ENCODE measurements at places on chromosomes 2 and 18. TPM values are rescaled to one million over a fixed set of nuclear protein-coding genes. Genes with fewer than 3 reads are reported as not detected.

- H3K36me3 ChIP-seq: no peaks in the 10 kb centered on the region
- H3K4me1 ChIP-seq: no peaks in the 10 kb centered on the region
- H3K27ac ChIP-seq: no peak overlapping the region
- no peaks in the 10 kb centered on the region for H3K27me3 ChIP-seq
- no peak for DNase-seq
Measured at GRCh38 chr2:70371753-70372152, 69.9 kb upstream of the FAM136A start.

The RAD51AP2 gene
- not detected for total RNA-seq

The UCN gene
- total RNA-seq: 4.0 TPM

The PROC gene
- not detected for total RNA-seq

GRCh38 chr2:223416815-223417610 lies 185.1 kb downstream of the SCG2 start:
- H3K4me3 ChIP-seq: no peak overlapping the region
- peaks cover 5% of the 10 kb centered on the region for H3K4me1 ChIP-seq
- no peak for DNase-seq
- no peaks in the 10 kb centered on the region for H3K36me3 ChIP-seq

The IL1R1 gene
- 152 TPM for total RNA-seq

DNA sequence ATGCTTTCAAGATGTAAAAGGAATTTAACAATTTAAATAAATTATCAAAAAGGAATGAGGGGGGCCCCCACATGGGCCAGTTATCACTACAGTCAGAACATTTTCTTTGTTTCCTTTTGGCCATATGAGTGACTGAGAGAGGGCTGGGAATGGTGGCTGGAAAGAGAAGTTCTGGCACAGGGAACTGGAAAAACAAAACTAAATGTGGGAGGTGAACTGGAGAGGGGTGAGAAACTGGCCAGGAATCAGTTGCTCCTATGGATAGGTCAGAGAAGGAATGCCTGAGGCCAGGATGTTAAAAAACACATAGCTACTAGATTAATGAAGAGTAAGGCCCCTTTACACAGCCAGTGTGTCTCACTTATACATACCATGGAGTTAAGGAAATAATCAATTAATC lies 121.0 kb downstream of the RBMS1 start:
- H3K4me3 ChIP-seq: no peak overlapping the region
- H3K27me3 ChIP-seq: no peaks in the 10 kb centered on the region
- peak overlapping the region; percentile 73 for H3K27ac ChIP-seq
- no peaks in the 10 kb centered on the region for H3K36me3 ChIP-seq

The NYAP2 gene
- 1.1 TPM for total RNA-seq

GRCh38 chr2:172284209-172284608 lies 143.2 kb upstream of the ITGA6 start:
- H3K36me3 ChIP-seq: no peaks in the 10 kb centered on the region
- no peak overlapping the region for H3K27ac ChIP-seq
- DNase-seq: no peak

The LINC00305 gene
- total RNA-seq: not detected

The PER2 gene
- 24.9 TPM for total RNA-seq

- no peaks in the 10 kb centered on the region for H3K4me1 ChIP-seq
- no peak overlapping the region for H3K4me3 ChIP-seq
- no peaks in the 10 kb centered on the region for H3K27me3 ChIP-seq
- DNase-seq: no peak
- H3K36me3 ChIP-seq: no peaks in the 10 kb centered on the region
Measured at GRCh38 chr2:171244970-171245782, 84.5 kb upstream of the TLK1 start.

DNA sequence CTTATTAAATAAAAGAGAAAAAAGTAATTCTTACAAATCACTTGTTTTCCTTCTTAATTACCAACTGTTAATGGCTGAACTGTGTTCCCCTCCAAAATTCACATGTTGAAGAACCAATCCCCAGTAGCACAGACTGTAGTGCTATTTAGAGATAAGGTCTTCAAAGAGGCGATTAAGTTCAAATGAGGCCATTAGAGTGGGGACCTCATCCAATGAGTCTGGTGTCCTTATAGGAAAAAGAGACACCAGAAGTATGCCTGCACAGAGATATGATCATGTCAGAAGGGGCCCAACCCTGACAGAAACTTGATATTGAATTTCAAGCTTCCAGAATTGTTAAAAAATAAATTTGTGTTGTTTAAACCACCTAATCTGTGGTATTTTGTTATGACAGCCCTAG lies 89.8 kb downstream of the MEMO1 start:
- no peaks in the 10 kb centered on the region for H3K27me3 ChIP-seq
- no peak overlapping the region for H3K27ac ChIP-seq
- H3K4me3 ChIP-seq: no peak overlapping the region
- H3K4me1 ChIP-seq: no peaks in the 10 kb centered on the region
- no peak for DNase-seq

The SPP2 gene
- not detected for total RNA-seq

DNA sequence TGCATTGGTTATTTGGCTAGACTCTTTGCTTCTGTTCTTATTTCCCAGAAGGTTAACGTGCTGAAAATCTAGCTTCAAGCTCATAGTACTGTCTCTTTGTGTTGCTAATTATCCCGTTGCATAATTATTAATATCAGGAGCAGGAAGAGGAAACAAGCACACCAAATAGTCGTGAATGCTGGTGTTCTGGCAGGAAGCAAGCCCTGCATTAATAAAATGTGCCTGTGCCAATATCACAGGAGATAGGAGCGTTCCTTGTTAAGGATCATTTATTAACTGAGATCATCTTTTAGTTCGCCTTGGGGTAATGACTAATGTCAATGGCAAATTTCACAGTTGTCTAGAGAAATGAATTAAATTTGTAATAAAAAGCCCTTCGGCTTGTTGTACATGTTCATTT lies 893.0 kb upstream of the POU3F3 start:
- H3K4me3 ChIP-seq: no peak overlapping the region
- no peaks in the 10 kb centered on the region for H3K27me3 ChIP-seq
- no peaks in the 10 kb centered on the region for H3K4me1 ChIP-seq
- H3K36me3 ChIP-seq: no peaks in the 10 kb centered on the region

GRCh38 chr2:132678483-132678882 lies 8.5 kb upstream of the LYPD1 start:
- no peak for DNase-seq
- no peak overlapping the region for H3K27ac ChIP-seq
- H3K36me3 ChIP-seq: no peaks in the 10 kb centered on the region
- no peaks in the 10 kb centered on the region for H3K27me3 ChIP-seq
- no peaks in the 10 kb centered on the region for H3K4me1 ChIP-seq
- no peak overlapping the region for H3K4me3 ChIP-seq

The RBM43 gene
- total RNA-seq: 10.4 TPM

The KCNE4 gene
- total RNA-seq: 1.2 TPM

GRCh38 chr2:234841321-234842015 lies 110.3 kb upstream of the SH3BP4 start:
- H3K4me1 ChIP-seq: peaks cover 4% of the 10 kb centered on the region
- no peaks in the 10 kb centered on the region for H3K36me3 ChIP-seq
- no peak for DNase-seq
- no peak overlapping the region for H3K27ac ChIP-seq

- peaks cover 52% of the 10 kb centered on the region for H3K4me1 ChIP-seq
- H3K4me3 ChIP-seq: no peak overlapping the region
- H3K27ac ChIP-seq: no peak overlapping the region
Measured at GRCh38 chr2:101805152-101806088, 107.9 kb downstream of the MAP4K4 start.

The NXPH2 gene
- total RNA-seq: not detected

Data from lower lobe of right lung (tissue), 2 donors.